ENCODE measurements at places on chromosomes 1 and 21.

- no peak for DNase-seq
These were observed 41.8 kb downstream of the MIS18A start for GRCh38 chr21:32237021-32237420.

DNA sequence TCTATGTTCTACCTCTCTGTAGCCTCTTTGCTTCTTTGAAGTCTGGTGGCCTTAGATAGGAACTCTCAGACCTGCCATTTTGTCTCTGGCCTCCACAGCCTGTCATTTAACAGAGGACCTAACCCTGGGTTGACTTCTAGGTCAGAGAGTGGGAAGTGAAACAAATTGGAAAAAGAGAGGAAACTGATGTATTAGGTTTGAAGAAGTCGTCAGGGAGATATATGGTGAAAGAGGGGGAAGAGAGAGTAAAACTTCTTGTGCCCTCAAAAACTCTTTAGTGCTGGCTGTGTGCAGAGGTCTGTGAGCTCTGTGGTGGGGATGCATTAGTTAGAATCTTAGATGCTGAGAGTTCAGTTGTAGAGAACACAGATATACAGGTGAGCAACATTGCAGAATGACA is 30.2 kb upstream of the CD1D start:
- no peak for DNase-seq

DNA sequence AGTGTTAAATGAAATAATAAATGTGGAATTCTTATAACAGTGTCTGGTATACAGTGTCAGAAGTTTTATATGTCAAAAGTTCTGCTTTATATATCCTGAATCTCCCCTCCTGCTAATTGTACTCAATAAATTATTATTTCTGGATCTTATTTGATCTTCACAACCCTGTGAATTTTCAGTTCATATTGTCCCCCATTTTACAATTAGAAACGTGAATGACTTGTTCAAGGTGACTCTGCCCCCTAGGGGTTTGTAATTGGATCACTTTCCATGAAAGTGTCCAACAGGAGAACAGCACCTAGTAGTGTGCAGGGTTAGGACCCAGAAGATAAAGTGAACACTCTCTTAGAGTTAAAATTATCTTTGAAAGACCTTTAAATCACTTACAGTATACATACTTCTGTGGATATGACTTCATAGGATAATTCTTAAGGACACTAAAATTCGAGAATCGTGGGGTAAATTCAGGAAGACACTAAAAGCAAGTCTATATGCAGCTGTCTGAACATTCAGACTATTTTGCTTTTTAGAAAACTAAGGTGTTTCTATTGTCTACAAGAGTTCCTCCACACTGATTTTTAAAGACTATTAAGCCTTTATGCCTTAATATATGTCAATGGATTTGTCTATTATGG is 4.5 kb upstream of the DDR2 start:
- no peak for DNase-seq

DNA sequence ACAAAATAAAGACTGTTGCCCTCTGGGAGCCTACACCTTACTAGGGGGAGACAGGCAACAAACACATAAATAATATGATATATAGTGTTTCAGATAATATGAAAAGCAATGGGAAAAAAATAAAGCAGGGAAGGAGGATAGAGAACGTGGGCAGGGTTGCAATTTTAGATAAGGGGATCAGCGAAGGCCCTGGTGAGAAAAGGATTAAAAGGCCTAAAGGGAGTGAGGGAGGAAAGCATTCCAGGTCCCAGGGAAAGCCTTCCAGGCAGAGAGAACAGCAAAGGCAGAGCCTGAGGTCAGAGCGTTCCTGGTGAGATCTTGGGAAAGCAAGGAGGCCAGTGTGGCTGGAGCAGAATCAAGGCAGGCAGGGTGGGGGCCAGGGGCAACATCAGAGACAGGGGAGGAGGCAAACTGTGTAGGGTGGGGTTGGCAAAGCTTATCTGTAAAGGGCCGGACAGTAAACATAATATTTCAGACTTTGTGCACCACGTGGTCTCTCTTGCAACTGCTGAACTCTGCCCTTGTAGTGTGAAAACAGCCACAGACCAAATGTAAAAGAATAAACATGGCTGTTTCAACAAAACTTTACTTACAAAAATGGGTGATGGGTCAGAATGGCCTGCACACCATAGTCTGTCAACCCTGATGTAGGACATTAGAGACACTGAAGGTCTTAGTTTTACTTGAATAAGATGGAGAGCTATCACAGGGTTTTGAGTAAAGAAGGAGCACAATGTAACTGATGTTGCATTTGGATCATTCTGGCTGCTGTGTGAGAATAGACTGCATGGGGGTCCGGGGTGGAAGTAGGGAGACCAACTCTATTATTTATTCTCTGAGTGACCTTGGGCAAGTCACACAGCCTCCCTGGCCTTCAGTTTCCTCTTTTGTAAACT is 13.3 kb upstream of the CPT2 start:
- no peak for DNase-seq

GRCh38 chr1:237041461-237041794 is 556 bp upstream of the RYR2 start:
- no peak for DNase-seq

DNA sequence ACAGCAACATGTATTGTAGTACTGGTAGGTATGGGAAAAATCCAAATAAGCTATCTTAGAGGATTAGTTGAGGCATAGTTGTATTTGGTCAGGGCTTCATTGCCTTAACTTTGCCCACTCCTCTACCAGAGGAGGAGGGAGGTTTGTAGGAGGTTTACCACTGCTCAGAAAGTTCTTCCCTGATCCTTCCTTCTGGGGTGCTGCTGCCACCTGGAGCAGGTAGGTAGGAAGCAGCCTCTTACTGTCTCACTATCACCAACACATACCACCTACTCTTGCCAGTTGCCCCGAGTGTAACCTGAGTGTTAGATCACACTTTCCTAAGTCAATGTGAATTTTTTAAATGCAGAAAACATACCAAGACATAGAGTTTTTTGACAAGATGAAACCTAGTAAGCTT is 24.1 kb upstream of the ZSWIM5 start:
- no peak for DNase-seq

DNA sequence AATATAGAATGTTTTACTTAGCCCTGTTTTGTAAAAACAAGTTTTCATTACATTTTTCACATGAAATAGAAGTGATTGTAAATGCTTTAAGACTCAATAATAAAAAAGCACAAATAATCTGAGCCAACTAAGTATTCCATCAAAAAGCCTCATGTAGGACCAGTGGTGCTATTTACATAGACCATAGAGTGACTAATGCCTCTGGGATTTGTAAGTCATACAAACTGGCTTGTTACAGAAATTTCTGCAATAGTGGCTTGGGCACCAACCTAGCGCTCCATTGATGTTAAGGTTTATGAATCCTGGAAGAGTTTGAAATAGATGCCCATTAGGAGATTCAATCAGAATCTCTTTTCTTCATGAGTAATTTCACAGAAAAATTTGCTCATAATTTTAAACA is 31.9 kb downstream of the ZMYM1 start:
- DNase-seq, result no peak

DNA sequence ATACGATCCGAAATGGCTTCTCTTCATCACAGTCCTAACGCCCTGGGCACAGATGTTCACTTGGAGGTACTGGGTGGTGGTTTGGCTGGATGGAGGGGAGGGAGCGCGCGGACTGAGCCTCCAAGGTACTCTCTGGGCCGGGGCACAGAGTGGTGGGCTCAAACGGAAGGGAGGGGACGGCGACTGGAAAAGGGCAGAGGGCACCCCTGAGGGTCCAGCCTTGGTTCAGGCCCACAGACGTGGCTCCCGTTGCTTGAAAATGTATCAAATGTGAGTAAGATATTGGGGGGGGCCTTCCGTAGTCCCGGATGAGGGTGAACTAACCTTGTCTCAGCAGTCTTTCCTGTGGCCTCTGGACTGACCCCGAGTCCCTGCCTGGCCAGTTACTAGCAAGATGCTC is 463 bp downstream of the IL12RB2 start:
- no peak for DNase-seq

DNA sequence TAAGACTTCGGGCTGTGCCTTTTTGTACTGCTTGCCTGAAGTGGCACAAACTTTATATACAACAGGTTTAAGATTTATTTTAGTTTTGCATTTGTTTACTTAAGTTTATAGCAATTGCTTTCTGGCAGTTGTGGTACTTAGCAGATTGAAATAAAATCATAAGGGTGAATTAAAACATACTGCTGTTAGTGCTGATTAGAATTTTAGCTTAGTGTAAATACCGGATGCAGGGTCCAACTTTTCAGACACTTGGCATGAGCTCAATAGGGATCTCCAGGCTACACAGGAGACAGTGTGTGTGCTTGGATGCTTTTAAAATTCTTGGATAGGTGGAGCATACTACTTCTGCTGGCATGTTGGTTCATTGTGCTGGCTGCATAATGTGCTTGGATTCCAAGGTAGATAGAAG is 159.6 kb downstream of the NFIA start:
- no peak for DNase-seq

DNA sequence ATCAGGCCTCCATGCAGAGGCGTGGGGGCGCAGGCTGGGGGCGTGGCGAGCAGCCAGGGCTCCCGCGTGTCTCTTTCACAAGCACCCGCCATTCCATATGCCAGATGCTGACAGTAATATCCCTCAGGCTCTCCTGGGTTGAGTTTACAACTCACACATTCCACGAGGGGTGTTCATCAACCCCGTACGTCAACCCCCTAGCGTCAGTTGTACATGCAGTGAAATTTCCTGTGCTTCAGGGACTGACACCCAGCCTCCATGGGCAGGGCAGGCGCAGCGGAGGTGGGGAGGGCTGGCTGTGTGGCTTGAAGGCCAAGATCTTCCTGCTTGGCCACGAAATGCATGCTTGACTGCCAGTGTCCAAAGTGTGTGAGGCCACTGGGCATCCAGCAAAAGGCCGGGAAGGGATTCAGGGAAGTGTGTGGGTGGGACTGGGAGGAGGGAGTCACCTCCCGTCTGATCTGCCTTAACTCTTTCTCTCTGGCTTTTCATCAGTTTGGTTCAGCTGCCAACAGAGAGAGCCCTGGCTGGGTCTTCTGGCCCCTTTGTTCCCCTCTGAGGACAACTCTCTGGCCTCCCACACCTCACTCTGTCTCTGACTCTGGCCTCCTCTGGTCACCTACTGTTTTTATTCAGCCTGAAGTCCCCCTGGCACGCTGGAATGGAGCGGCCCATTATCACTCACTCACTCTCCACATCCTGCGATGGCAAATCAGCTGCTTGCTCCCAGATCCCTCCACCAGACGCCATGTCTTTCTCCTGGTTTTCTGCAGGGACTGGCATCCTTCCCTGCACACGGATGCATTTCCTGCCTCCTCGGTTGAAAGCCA is 33.8 kb downstream of the CLIC6 start:
- no peak for DNase-seq

GRCh38 chr1:203612932-203613682 is 13.5 kb upstream of the ATP2B4 start:
- DNase-seq, result no peak

- DNase-seq, result no peak
These were observed 63.7 kb downstream of the NRIP1 start for GRCh38 chr21:15001113-15001512.

DNA sequence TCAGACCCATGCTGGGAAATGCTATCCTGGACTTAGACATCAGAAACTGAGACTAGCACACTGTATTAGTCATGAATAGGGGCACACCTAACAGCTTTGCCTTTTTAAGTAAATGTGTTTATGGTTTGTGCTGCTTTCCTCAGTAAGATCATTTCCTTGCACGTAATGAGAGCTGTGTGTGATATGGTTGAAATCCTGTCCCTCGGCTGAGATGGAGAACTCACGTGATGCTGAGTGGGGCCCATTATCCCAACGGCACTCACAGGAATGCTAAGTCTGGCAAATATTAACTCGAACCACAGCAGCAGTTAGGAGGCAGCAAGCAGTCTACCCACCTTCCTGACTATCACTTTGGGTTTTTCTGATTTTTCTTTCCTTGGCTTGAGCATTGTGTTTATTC is 38.2 kb downstream of the BCL9 start:
- DNase-seq, result no peak

DNA sequence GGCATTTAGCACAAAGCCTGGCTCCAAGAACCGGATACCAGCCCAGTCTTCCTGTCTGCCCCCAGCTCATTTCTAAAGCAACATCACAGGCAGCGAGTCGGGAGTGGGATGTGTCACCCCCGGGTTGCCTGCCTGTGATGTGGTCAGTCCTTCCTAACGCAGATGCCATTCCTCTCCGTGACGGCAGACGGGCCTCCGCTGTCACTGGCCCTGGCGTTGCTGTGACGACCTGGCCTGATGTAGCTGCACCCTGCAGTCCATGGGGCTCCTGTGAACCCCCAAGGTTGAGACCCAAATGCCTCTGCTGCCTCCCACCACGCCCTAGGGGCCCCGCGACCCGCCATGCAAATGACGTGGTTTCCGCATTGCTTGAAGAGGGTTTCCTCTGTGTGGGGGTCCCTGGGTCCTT is 12.3 kb downstream of the TNFRSF1B start:
- no peak for DNase-seq

DNA sequence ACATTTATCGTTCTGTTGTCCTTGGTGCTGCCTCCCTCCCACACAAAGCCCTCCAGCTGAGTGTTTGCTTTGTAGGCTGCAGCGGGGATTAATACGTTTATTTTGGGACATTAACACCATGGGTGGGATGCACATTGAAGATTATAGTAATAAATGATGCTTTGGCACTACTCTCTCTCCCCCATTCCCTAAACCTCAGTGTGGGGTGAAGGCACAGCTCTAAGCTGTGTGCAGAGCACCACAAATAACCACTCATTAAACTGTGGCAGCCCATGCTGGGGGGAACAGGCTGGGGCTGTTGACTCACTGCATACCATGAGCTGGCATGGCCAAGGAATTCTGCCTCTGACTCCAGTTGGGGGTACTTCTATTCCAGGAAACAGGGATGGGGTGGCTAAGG is 7.7 kb downstream of the PCP4L1 start:
- DNase-seq, result no peak

DNA sequence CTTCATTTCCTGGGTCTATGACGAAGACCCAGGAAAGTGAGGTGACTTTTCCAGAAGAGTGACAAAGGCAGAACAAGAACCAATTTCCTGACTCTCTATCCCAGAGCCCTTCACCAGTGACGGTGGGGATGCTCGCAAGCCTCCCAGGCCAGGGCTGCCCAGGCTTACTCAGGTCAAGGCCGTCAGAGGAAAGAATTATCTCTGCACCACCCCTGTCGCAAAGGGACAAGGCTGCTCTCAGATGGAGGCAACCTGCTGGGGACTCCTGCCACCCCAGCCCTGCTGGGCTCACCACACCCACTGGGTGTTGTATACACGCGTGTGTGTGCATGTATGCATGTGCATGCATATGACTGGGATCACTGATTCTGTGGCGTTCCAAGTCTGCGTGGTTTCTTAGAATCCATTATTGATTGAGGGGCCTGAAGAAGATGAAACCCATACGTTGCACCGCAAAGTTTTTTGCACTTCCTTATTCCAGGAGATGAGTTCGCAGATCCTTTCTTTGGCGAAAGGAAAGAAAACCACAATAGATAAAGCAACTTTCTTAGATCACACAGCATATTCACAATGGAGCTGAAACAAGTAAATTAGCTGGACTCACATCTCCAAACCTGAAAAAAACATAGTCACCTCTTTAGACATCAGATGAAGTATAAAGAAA is 255.8 kb downstream of the RHOU start:
- DNase-seq, result no peak

- DNase-seq, result no peak
These were observed 10.8 kb downstream of the OSBPL9 start for GRCh38 chr1:51627672-51628071.

- DNase-seq, result no peak
These were observed 4.5 kb downstream of the ADARB1 start for GRCh38 chr21:45078877-45079281.
